Suprapubic skin (tissue), 4 donors: ENCODE measurements at places on chromosomes 6 and 20. TPM values are rescaled to one million over a fixed set of nuclear protein-coding genes. Genes with fewer than 3 reads are reported as not detected.
A peak's percentile ranks its signal among the peaks of the same experiment; 100 is the strongest.

Gene CLPSL2
- total RNA-seq = not detected

Gene HFE
- 3.2 TPM for total RNA-seq

Gene ATAT1
- 24.0 TPM for total RNA-seq

DNA sequence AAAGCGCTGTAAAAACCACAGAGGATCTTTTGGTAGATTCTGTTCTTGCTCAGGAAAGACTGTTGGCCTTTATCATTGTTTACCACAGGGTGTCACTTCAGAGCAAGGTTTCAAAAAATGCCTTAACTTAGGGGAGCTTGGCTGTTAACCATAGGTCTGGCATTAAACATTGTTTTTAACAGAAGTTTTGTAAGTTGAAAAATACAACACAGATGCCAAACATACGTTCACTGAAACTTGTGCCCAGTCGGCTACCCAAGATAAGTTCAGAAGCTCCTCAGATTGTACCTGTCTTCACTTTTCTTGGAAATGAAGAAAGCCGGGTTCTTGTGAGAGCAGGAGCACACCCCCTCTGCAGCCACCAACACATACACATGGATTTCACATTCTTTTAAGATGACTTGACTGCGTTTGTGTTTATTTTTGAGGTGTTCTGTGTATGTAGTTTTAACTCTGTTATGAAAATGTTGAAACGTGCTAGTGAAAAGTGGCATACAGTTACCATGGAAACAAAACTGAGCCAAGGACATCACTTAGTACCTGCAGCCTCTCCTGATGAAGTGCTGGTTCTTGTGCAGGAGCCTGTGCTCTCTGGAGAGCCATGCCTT lies 64.9 kb downstream of the SYCP2L start:
- H3K36me3 ChIP-seq = no peaks in the 10 kb centered on the region
- H3K4me1 ChIP-seq = no peaks in the 10 kb centered on the region
- no peak overlapping the region for H3K4me3 ChIP-seq
- H3K27me3 ChIP-seq = no peaks in the 10 kb centered on the region
- DNase-seq = no peak

- H3K36me3 ChIP-seq = no peaks in the 10 kb centered on the region
- no peaks in the 10 kb centered on the region for H3K27me3 ChIP-seq
- H3K4me3 ChIP-seq = no peak overlapping the region
- H3K27ac ChIP-seq = no peak overlapping the region
Observed at GRCh38 chr6:135703621-135704020, 147.9 kb upstream of the PDE7B start.

Gene C20orf202
- not detected for total RNA-seq

- no peaks in the 10 kb centered on the region for H3K27me3 ChIP-seq
- no peak for DNase-seq
- H3K27ac ChIP-seq = no peak overlapping the region
- no peak overlapping the region for H3K4me3 ChIP-seq
- H3K4me1 ChIP-seq = no peaks in the 10 kb centered on the region
Observed at GRCh38 chr20:61972636-61973508, 92.8 kb downstream of the TAF4 start.

DNA sequence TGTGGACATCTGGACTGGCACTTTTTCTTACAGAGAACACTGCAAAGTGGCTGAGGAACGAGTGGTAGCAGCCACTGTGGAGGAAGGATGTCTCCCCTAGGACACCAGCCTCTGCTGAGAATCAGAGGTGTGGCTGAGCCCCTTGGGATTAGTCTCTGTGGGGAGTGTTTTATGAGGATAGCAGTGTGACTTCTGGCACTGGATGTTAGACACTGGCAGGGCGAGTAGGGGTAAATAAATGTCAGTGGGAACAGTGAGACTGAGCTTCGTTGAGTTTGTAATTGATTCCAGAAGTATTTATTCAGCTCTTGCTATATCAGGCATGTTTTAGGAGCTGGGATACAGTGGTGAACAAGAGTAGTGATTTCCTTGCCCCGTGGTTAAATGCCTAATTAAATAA lies 124.0 kb downstream of the JARID2 start:
- H3K27ac ChIP-seq = no peak overlapping the region
- peaks cover 72% of the 10 kb centered on the region for H3K4me1 ChIP-seq
- H3K4me3 ChIP-seq = no peak overlapping the region
- H3K27me3 ChIP-seq = no peaks in the 10 kb centered on the region
- no peaks in the 10 kb centered on the region for H3K36me3 ChIP-seq
- no peak for DNase-seq

Gene CRISP3
- total RNA-seq = 17.9 TPM

Gene KIF13A
- 74.3 TPM for total RNA-seq

- H3K4me3 ChIP-seq = peak overlapping the region; percentile 96
- no peaks in the 10 kb centered on the region for H3K27me3 ChIP-seq
- no peak for DNase-seq
- peaks cover 42% of the 10 kb centered on the region for H3K4me1 ChIP-seq
- peak overlapping the region; percentile 96 for H3K27ac ChIP-seq
- no peaks in the 10 kb centered on the region for H3K36me3 ChIP-seq
Observed at GRCh38 chr6:36986704-36987047, 680 bp upstream of the MTCH1 start.

GRCh38 chr20:40319741-40320516 lies 369.1 kb downstream of the MAFB start:
- no peak overlapping the region for H3K4me3 ChIP-seq
- no peak for DNase-seq
- H3K27me3 ChIP-seq = no peaks in the 10 kb centered on the region
- H3K27ac ChIP-seq = no peak overlapping the region
- H3K4me1 ChIP-seq = peaks cover 22% of the 10 kb centered on the region

DNA sequence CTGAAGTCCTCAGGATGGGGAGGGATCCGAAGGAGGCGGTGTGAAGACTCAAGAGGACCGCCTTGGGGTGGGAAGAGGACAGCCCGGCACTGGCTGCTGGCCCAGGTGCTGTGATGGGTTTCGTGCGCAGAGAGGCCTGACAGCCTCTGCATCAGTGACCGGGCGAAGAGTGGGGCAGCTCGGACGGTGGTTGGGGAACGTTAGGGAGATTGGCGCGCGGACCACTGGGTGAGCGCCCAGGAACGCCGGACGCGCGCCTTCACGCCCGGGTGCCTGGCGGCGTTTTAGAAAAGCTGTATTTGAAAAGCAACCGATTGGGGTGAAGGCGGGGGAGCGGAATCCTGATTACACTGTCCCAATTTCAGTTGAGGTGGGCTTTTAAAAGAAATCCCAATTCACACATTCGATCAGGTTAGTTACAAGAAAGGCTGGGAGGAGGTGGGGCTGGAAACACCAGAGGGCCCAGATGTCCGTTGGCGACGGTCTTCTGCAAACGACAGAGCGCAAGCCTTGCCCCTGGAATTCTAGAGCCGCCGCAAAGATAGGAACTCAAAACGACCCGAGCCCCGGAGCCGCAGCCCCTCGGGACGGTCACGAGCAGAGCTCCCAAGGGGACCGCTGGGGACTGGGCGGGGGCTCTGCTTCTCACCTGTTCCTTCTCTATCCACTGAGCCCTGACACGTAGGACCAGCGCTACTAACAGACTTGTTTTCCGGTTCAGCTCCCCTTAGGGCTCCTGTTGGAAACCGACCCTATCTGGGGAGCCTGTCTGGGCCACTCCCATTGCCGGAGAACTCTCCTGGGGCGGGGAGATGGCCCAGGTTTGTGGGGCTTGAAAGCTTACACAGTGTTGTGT lies 8.5 kb upstream of the TRIM40 start:
- no peak overlapping the region for H3K27ac ChIP-seq
- peak overlapping the region; percentile 10 for H3K4me3 ChIP-seq
- peaks cover 18% of the 10 kb centered on the region for H3K4me1 ChIP-seq
- H3K36me3 ChIP-seq = no peaks in the 10 kb centered on the region
- H3K27me3 ChIP-seq = peaks cover 62% of the 10 kb centered on the region

GRCh38 chr20:3651204-3651962 lies 11.8 kb downstream of the GFRA4 start:
- no peak overlapping the region for H3K4me3 ChIP-seq
- peak; percentile 18 for DNase-seq
- no peaks in the 10 kb centered on the region for H3K4me1 ChIP-seq
- H3K27ac ChIP-seq = no peak overlapping the region
- H3K36me3 ChIP-seq = peaks cover 36% of the 10 kb centered on the region
